ENCODE measurements at places on chromosomes 13 and 19.

DNA sequence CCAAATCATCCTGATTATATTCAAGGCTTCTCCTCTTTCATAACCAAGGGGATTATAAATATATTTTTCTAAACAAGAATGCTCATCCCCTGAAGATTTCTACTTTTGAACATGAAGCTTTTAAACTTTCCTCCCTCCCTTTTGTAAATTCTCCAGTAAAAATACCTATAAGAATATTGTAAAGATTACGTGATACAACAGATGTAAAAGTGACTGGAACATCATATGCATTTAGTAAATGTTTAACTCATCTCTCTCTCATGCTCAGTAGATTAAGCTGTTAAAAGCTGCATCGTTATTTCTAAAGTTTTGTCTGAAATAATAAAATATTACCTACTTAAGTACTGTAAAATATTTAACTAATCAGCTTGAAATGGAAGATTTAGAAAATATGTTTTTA lies 281.1 kb downstream of the SPRY2 start:
- no peak for DNase-seq

- DNase-seq = no peak
These were observed 212.0 kb downstream of the SLC7A1 start for GRCh38 chr13:29383476-29383875.

GRCh38 chr13:83183439-83184149 lies 698.7 kb downstream of the SLITRK1 start:
- no peak for DNase-seq

- DNase-seq = no peak
These were observed 1.6 kb downstream of the ADAMTS10 start for GRCh38 chr19:8608941-8609278.

DNA sequence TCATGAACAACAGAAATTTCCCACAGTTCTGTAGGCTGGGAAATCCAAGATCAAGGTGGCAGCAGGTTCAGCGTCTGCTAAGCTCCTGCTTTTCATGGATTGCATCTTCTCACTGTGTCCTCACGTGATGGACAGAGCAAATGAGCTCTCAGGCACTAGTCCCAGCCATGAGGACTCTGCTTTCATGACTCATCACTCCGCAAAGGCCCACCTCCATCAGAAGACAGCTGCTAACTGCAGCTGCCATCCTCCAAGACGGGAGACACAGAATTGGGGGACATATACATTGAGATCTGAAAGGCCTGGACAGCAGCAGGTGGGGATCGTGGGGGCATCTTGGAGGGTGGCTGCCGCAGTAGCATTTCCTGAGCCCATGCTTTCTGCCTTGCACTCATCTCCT lies 44.4 kb upstream of the SPATA13 start:
- DNase-seq = no peak

- no peak for DNase-seq
These were observed 172.2 kb downstream of the SLITRK1 start for GRCh38 chr13:83710133-83710515.

DNA sequence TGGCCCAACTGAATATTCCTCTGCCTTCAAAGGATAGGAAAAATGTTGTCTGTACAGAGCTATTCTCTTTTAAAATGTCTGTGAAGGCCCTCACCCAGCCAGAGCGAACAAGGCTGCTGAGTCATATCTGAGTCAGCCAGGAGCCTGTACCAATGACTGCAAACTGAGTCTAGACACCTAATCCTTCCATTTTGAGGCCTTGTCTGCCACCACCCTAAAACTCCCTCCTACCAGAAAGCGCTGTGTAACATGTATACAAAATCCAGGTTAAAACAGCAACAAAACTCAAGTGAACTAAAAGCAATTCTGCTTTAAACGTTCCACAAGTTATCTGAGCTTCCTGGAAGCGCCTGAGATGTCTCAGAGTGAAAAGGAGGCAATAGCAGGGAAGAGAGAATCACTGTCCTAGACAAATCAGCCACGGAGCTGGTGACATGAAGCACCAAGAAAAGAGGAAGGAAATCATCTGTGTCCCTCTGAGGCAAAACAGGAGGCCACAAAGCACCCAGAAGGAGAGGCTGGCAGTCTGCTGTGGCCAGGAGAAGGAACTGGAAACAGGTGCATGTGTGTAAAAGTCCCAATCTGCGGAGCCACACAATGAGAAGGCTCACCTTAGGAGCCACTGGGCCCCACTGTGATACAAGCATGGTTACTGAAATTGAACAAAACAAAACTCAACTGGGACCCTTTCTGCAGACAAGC lies 10.2 kb downstream of the DHRS12 start:
- no peak for DNase-seq

DNA sequence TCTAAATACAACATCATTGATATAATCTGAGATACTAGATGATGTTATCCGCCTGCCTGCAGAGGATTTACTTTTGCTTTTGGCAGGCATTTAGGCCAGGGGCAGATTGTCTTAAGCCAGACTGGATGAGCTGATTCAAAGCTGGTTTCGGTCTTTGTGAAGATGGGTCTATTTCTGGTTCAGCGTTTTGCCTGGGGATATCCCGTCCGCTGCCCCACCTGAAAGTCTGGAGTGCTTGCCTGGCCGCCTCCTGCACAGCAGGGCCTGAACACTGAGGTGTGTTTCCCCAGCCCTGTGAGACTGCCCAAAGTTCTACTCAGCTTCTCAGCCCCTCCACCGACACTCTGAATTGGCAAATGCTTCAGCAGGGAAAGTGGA lies 149.7 kb downstream of the KATNAL1 start:
- no peak for DNase-seq

DNA sequence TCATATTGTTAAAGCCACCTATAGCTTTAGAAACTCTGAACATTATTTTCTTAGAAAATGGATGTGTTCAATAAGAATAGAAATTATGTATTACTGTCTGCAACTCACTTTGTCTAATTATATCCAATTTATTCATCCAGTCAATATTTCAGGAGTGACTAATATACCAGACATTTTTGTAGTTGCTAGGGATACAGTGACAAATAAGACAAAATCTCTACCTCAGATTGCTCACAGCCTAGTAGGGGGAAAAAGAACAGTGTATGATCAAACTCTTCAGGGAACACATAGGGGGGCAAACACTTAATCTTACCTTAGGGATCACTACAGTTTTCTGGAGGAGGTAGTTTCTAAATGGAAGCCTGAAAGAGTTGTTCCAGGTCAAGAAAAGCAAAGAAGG lies 8.6 kb downstream of the BRCA2 start:
- no peak for DNase-seq

DNA sequence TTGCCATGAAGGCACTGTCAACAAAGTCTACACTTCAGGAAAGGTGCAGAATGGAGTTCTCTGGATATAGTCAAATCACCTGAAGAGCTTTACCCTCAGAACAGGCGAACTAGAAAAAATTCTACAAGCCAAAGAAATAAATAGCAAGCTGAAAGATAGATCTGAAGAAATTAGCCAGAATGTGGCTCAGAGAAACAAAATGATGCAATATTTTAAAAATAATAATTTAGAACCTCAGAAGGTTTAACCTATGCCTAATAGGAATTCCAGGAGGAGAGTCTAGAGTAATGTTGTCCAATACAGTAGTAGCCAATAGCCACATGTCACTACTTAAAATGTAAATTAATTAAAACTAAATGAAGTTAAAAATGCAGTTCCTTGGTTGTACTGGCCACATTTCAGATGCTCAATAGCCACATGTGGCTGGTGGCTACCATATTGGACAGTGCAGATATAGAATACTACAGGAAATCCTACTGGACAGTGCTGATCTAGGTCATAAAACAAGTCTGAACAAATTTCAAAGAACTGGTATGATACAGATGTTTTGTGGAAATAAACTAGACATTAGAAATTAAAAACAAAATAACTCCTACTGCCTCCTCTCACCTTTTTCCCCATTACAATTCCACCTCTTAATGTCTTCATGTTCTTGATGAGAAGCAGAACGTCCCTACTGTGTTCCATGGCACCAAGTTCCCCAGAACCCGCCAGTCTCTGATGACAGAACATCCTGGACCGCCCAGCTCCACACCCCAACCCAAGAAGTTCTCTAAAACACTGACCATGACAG lies 679 bp upstream of the CDADC1 start:
- no peak for DNase-seq

DNA sequence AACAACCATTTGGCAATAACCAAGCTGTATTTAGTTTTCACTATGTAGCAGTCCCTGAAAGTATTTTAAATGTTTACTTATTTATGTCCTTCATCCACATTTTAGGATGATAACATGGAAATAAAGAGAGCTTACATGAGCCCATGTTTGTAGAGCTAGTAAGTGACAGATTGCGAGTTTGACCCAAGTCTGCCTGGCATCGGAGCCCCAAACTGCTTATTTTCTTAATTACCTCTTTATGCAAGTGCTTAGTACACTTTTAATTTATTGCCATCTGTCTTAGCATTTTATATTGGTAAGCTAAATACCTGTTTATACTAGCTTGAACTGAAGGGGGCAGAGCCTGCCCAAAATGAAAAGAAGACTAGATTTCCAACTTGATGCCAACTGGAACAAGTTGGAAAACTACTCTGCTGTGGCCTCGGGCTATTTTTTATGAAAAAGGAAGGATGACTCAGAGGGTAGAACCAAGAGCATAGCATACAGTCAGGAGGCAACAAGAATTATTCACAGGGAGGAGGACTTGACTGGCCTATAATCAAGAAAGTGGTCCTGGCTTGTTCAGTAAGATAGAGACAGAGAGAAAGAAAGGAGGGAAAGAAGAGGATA lies 150.2 kb downstream of the NDFIP2 start:
- peak; percentile 87 for DNase-seq

DNA sequence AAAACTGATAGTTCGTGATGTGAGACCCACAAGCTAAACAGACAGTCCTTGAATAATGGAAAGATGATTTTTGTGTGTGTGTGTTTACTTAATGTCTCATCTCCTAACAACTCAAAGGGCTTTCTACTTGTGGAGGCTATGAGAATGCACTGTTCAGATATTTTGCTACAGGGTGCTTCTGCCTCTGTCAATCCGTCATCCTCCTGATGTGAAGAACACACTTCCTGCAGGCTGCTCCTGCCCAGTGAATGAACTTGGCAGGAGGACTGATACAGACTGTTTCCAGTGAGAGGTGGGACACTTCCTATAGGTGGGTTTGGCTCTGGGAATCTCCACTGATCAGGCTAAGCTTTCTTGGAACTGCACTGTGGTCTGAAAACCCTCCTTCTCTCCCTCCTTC lies 168.4 kb upstream of the STARD13 start:
- no peak for DNase-seq

- DNase-seq = no peak
These were observed 6.8 kb downstream of the KANK2 start for GRCh38 chr19:11190501-11190900.

- no peak for DNase-seq
These were observed at the start of gene FUT1 for GRCh38 chr19:48752496-48753365. Gene FUT1 (minus strand): TSS chr19:48752641. CDS start chr19:48751281, 1,360 bp downstream.

DNA sequence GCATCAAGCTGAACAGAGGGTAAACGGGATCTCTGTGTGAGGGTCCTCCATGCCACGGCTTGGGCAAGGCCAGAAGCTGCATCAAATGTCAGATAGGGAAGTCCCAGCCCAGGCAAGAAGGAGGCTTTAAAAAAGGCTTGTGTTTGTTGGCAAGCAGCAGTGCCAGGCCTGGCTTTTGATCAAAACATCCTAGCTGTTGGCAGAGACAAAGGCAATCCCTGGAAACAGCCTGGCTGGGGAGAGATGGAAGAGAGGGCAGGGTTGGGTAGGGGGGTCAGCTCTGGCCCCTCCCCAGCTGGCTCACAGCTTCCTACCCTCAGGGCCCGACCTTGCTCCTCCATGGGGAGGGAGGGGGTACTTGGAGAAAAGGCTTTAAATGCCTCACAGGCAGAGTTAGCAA lies 61.8 kb upstream of the KCTD15 start:
- no peak for DNase-seq

DNA sequence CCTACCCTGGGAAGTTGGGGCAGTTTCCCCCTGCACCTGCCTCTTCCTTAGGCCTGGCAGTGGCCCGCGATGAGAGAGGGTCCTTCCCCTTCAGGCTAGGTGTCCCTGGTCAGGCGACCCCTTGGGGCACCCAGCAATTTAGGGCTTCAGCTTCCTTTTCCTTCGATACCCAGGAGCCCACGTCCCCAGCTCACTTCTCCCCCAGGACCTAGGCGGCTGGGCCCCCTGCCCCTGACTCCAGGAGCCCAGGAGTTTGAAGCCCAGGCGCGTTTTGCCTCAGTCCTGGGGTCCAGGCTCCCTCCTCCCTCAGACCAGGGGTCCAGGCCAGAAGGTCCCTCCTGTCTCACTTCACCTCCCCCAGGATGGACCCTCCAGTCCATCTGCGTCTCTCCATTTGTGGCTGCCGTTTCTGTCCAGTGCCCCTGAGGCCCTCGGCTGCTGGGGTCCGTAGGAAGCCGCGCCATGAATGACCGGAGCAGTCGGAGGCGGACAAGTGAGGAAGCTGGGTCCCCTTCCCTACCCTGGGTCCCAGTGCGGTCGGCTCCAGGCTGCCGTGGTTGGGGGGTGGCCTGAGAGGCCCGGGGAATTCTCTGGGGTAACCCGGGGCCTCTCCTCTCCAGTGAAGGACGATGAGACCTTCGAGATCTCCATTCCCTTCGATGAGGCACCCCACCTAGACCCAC lies 714 bp downstream of the CCDC106 start:
- no peak for DNase-seq

GRCh38 chr13:50244355-50244712 lies 229.1 kb downstream of the KCNRG start:
- DNase-seq = no peak

- no peak for DNase-seq
These were observed 343.6 kb downstream of the FGF9 start for GRCh38 chr13:22014469-22014868.

DNA sequence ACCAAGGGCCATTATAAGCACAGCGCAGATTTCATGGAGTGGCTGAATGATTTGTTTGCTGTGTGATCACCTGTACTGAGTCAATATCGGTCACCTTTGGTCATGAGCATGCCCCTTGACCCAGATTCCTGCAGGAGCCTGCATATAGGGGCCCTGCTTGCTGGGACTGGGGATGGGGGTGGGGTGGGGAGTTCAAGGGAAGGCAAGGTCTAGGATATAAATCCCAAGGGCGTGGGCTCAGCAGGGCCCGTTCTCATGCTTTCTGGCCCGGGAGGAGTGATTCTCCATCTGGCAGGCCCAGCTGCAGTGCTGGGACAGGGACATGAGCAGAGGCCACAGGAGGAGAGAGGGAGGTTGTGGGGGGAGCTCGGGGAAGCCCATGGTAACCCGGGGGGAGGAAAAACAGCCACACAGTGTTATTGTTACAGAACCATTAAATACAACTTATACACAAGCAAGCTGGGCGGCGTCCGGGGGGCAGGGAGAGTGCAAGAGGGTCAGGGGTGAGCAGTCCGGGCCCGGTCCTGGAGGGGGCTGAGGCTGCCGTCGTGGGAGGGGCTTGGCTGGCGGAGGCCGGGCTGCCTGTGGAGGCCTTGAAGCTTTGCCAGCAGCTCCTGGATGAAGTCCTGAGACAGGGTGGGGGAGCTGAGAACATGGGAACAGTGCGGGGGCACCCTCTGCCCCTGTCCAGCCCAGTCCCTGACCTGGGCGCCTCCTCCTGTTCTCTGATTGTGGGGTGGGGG lies 5.2 kb downstream of the PPP1R14A start:
- DNase-seq = peak; percentile 87

DNA sequence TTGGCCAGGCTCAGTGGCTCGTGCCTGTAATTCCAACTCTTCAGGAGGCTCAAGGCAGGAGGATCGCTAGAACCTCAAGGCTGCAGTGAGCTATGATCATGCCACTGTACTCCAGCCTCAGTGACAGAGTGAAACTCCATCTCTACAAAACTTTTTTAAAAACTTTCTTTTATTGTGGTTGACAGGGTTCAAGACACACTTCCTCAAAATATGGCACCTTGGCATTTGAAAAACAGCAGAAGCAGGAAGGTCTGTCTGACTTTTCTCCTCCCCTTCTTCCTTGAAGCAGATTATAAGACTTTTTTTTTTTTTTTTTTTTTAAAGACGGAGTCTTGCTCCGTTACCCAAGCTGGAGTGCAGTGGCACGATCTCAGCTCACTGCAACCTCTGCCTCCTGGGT lies 100.3 kb downstream of the TM9SF2 start:
- DNase-seq = no peak

GRCh38 chr13:30850867-30851211 lies 55.2 kb upstream of the MEDAG start:
- no peak for DNase-seq
